HCT116 (cell line): ENCODE measurements at places on chromosomes 3 and 15.

- no peak for DNase-seq
Measured at GRCh38 chr3:106945435-106945834, 431.8 kb upstream of the CCDC54 start.

- no peak for DNase-seq
Measured at GRCh38 chr3:183933160-183933559, 48.5 kb upstream of the PARL start.

GRCh38 chr15:21261396-21261964 lies 178.8 kb downstream of the POTEB3 start:
- DNase-seq: no peak

DNA sequence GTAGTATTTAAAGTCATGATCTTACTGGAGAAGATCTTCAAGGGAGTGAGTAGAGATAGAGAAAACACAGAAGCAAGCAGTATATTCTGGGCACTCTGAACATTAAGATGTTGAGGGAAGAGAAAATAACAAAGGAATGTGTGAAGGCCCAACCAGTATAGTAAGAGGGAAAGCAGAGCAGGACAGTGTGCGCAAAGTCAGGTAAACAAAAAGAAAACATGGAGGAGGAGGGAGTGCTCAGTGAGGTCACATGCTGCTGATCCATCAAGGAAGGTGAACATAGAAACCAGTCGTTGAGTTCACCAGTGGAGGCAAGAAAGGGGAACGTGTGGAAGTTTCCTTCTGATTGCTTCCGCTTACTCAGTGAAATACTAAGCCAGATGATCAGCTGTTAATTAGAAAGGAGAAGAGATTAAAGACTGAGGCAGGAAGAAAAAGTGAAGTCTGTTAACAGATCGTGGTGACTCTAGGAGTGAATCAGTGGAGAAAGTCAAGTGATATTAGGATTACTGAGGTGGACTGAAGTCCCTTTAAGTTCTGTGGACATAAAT lies 47.2 kb downstream of the OPA1 start:
- DNase-seq: no peak

- DNase-seq: no peak
Measured at GRCh38 chr15:43922021-43922420, 95.2 kb downstream of the WDR76 start.

GRCh38 chr3:176219970-176220369 lies 977.3 kb downstream of the TBL1XR1 start:
- DNase-seq: no peak

- no peak for DNase-seq
Measured at GRCh38 chr3:120404876-120405275, 45.9 kb downstream of the FSTL1 start.

DNA sequence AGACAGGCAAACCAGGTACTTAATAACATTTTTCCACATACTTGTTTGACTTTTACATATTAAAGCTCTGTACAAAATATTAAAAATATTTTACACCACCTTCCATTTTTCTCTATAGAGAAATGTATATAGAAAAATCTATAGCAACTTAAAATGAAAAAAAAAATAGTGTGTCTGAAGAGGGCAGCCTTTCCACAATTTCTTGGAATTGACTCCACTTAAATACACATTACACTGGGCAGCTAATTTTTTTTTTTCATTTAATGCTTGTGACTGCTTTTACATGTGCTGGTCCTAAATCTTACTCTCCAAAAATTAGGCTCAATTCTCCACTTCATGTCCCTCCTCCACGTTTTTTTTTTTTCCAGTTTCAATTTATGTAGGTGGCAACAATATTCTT lies 427.0 kb upstream of the RBMS3 start:
- DNase-seq: no peak

GRCh38 chr3:99248130-99248529 lies 346.6 kb upstream of the DCBLD2 start:
- no peak for DNase-seq

- no peak for DNase-seq
Measured at GRCh38 chr3:123568034-123568433, 16.8 kb downstream of the HACD2 start.

DNA sequence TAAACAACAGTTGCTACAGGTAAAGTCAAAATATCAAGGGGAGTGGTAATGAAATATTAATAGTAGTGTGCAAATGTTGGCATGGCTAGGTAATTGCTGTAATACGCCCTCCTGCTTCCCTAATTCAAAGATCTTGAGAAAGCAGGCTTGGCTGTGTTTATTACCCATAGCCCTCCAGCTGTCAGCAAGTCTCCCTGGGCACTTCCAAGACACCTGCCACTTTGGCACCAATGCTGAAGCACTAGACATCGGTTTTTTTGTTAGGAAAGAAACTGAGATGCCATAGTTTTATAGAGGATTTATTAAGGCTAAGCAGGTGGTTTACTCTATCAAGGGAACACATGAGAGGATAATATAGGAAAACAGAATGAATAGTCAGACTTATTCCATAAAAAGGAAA lies 64.4 kb downstream of the P2RY1 start:
- DNase-seq: no peak

GRCh38 chr3:123411340-123412040 lies 37.4 kb downstream of the ADCY5 start:
- DNase-seq: no peak

GRCh38 chr3:99425930-99426329 lies 212.5 kb upstream of the COL8A1 start:
- DNase-seq: no peak

- DNase-seq: no peak
Measured at GRCh38 chr15:38961931-38962330, 397.3 kb upstream of the RASGRP1 start.
